ENCODE measurements at places on chromosomes 3 and 15.

- no peak for DNase-seq
Observed at GRCh38 chr3:56887402-56888025, 85.8 kb upstream of the ARHGEF3 start.

DNA sequence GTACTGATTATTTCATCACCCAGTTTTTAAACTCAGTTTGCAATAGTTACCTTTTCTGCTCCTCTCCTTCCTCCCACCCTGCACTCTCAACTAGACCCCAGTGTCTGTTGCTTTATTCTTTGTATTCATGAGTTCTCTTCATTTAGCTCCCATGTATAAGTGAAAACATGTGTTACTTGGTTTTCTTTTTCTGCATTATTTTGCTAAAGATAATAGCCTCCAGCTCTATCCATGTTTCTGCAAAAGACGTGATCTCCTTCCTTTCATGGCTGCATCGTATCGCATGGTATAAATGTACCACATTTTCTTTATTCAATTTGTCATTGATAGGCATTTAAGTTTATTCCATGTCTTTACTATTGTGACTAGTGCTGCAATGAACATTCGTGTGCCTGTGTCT lies 79.0 kb downstream of the NAALADL2 start:
- no peak for DNase-seq

DNA sequence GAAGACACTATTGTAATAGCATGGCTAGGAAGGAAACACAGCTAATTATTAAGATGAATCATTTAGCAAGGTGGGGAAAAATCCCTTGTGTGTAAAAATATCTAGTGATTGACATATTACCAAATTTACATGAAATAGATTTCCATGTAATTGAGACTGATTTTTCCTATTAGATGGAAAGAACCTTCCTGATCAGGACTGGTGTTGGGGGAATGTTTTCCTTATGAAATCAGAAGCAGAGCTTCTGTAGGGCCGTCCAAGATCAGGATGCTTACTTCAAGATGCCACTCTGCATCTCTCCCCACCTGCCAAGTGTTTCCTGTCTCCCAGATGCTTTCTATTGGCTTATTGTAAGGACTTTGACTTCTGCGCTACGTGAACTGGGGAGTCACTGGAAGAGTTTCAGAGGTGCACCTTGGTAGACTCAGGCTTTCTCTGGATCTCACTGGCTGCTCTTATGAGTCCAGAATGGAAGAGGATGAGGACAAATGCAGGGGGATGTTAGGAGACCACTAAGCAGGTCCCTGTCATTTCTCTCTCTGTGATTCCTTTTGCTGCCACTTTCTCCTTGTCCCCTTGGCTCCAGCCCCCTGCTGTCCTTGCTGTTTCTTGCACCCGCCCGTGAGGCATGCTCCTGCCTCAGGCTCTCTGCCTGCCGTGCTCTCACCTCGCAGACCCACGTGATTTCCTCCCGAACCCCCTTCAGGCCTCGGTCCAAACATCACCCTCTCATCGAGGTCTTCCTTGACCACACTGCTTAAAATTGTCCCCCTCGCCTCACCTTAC lies 30.1 kb downstream of the BTD start:
- no peak for DNase-seq

- DNase-seq, result no peak
Observed at GRCh38 chr3:76198086-76198485, 412.7 kb upstream of the ZNF717 start.

DNA sequence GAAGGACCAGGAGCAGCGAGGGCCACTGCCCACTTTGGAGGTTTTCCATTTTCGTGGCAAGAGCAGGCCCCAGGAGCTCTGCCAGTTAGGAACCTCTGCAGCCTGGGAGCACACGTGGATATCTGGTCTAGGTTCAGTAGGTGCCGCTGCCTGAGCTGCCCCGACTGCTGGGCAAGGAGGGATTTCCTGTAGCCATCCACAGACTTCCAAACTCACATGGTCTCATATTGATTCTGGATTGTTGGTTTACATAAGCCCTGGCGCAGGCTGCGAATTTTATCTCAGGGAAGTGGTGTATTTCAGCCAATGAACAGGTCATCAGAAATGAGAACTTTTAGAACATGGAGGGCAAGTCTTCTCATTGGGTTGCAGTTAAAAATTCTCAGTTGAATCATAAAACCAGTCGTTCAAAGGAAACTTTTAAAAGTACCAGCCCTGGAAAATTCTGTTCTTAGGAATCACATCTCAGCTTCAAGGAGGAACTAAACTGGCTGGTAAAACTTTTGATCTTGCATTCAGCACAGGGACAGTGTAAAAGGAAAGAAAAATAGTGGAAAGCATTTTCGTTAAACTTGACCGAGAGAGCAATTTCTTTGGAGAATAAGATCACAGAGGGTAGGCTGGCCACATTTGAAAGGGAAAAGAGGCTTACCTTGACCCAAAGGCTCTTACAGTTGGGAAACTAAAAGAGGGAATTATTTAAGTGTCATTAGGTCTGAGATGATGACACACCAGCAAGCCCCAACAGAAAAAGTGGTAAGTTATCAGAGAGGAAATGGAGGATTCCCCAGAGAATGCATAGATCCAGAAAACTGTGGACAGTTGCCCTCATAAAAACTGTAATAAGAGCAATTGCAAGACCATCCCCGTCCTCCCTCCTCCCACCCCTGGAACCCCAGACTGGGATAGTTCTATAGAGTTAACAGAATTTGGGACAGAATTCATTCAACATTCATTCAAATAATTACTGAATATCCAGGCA lies 6.4 kb upstream of the RTP3 start:
- DNase-seq, result no peak

GRCh38 chr3:24435584-24435983 lies 59.1 kb downstream of the THRB start:
- no peak for DNase-seq

GRCh38 chr3:195450731-195451229 lies 8.0 kb upstream of the ACAP2 start:
- DNase-seq, result no peak

- no peak for DNase-seq
Observed at GRCh38 chr3:111863942-111864694, 5.1 kb downstream of the PHLDB2 start.

Data from activated B cell treated with CpG ODN at 0.5 μM for 24 hours (primary cell).